Cardiac fibroblast (primary cell): ENCODE measurements at places on chromosomes 2 and 18.

GRCh38 chr2:203871371-203871983 lies 3.9 kb downstream of the CTLA4 start:
- DNase-seq = no peak

DNA sequence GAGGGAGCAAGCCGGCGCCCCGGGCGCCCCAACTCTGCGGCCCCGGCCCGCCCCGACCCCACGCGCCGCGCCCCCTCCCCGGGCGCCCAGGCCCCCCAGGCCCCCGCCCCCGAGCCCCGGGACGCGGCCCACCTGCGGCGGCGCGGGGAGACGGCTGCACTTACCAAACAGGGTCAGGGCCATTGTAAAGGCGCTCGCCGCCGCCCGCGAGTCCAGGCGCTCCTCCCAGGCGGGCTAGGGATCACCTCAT lies 526 bp downstream of the CHN1 start:
- no peak for DNase-seq

DNA sequence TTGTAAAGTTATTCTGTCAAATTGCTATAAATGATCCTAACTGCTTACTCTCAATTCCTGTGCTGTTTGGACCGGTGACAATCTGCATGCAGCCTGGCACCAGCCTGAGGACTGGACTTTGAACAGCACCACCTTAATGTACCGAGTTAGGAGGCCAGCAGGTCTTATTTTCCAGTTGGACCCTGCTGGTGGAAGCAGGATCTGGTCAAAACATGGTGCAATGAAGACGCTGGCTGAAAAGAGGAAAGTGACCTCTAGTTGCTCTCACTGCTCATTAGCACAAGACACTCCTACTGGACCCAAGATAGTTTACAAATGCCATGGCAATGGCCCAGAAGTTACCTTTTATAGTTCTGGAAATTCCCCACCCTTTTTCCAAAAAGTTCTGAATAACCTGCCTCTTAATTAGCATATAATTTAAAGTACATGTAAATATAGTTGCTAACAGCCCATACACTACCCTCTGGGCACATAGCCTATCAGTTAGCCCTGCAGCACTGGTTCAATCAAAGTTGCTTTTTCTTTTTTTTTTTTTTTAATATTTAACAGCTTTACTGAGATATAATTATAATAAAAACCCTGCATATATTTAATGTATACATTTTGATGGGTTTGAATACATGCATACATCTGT lies 35.8 kb downstream of the RBKS start:
- no peak for DNase-seq

- peak; percentile 72 for DNase-seq
Observed at GRCh38 chr2:167212014-167212648, 323.9 kb downstream of the XIRP2 start.

DNA sequence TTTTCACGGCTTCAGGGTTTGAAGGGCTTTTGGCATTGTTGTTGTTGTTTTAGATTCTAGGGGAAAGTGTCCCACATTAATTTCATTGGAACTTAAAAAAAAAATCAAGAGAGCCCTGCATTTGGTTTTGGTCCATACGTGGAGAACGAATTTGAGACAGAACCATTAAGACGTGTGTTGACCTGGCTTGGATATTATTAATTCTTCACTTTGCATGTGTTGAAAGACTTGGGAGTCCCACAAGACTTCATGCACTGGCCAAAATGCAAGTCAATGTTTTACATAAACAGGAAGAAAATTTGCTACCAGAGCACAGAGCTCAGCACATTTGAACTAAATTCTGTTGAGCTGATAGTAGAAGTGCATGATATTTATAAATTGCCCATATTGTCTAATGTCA lies 761.2 kb upstream of the ACVR2A start:
- DNase-seq = no peak

DNA sequence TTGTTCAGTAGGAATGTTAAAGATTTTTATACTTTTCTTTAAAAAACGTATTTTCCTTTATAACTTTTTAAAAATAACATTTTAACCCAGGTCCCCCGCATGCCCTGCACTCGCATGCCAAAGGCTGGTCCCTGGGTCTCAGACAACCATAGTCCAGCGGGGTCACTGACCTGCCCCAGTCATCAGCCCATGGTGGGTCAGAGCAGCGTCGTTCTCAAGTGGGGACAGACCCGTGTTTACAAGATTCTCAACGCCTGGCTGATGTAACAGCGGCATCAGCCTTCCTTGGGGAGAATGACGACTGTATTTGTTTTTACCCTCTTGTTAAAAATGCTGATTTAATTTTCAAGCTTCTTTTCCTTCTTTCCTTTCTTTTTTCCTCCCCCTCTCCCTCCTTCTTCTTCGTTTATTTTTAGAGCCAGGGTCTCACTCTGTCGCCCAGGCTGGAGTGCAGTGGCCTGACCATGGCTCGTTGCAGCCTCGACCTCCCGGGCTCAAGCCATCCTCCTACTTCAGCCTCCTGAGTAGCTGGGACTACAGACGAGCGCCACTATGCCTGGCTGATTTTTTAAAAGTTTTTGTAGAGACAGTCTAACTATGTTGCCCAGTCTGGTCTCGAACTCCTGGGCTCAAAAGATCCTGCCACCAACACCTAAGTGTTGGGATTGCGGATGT lies 1.0 kb upstream of the EFHD1 start:
- peak; percentile 28 for DNase-seq

DNA sequence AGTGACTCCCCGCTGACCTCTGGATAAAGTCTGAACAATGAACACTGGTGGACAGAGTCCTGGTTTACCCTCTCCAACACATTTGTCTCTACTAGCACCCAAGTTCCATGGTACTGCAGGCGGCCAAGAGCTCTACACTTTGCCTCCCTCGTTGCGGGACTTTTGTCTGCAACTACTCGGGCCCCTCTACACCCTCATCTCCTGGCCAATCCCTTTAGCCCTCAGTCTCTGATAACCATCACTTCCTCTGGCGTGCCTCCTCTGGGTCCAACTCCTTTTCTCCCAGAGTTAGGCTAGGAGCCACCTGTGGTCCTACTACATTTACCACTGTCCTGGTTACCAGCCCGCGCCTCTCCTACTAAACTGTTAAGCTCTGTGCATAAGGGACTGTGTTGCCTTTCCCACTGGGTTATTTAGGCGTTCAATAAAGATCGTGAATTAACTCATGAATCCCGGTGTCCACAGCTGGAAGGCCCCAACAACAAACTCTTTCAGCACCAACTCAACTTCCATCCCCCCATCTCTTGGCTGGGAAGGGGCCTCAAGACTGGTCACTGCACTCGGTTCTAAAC lies 757 bp downstream of the HDHD2 start:
- DNase-seq = peak; percentile 12

DNA sequence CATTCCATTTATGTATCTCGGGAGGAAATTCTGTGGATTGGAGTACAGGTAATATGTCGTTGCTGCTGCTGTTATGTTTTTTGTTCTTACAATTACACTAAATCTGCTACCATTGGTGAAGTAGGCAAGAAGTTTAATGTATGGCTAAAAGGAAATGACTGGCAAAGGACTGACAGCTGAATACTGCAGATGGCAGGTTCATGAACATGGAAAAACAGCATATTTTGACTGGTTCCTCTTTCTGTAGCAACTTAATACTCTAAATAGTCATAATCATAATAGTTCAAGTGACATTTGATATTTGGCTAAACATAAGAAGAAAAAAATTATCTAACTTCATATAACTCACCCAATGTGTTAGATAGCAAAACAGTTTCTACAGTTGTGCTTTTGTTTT lies 84.5 kb upstream of the PGAP1 start:
- DNase-seq = no peak

- DNase-seq = peak; percentile 98
Observed at GRCh38 chr18:54822872-54823845, 5.1 kb upstream of the RAB27B start.

GRCh38 chr2:183493040-183493439 lies 368.8 kb downstream of the NUP35 start:
- DNase-seq = no peak

- peak; percentile 16 for DNase-seq
Observed at GRCh38 chr2:16763493-16763899, 97.9 kb upstream of the CYRIA start.

- DNase-seq = no peak
Observed at GRCh38 chr2:132725148-132725547, 55.1 kb upstream of the LYPD1 start.

- peak; percentile 24 for DNase-seq
Observed at GRCh38 chr18:21359746-21360145, 117.7 kb downstream of the GREB1L start.

DNA sequence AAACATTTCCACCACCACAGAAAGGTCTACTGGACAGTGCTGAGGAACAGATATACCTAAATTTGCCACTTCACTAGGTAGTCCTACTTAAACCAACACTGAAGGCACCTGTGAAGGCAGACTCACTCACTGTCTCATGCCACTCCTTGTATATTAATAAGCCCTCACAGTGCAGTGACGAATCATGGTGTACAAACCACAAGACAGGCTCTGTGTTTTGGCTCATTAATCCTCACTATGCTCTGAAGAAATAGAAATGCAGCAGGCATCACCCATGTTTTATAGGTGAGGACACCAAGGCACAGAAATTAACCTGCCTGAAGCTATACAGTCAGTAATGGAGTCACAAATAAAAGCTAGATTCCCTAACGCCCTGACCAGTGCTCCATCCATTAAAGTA lies 44.3 kb downstream of the BARD1 start:
- no peak for DNase-seq

DNA sequence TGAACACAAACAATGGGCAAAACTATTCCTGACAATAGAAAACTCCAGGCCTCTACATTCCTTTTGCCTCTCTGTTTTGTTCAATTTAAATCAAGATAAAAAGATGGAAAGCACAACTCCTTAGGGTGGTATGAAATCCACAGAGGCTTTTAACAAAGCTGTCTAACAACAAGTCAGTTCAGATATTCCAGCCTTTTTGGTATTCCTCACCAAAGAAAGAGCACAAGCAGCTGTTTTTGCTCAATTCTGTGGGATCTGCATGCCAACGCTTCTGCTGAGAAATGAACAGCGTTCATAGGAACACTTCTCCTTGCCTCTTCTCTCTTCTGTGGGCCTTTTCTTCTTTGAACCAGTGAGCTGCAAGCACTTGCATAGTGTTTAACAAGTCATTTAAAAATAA lies 411.6 kb upstream of the TCF4 start:
- DNase-seq = peak; percentile 49

- peak; percentile 97 for DNase-seq
Observed at GRCh38 chr2:233387667-233388528, 33.6 kb downstream of the DGKD start.

GRCh38 chr2:8146132-8147005 lies 535.5 kb upstream of the ID2 start:
- peak; percentile 56 for DNase-seq

DNA sequence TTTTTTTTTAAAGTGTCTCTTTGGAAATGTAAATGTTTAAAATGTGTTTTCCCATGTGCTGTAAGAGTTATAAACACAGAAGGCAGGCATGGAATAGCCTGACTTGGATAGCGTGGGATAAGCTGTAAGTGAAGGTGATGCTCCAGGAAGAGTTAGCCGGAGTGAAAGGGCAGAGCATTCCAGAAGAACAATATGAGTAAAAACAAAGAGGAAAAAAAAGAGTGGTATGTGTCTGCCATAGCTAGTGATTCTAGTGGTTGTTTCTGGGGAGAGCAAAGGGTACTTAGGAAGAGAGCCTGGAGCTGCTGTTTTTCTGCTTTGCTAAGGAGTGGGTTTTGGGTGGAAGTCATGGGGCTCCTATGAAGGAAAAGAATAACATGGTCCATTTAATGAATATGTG lies 126.9 kb upstream of the DLGAP1 start:
- DNase-seq = no peak

DNA sequence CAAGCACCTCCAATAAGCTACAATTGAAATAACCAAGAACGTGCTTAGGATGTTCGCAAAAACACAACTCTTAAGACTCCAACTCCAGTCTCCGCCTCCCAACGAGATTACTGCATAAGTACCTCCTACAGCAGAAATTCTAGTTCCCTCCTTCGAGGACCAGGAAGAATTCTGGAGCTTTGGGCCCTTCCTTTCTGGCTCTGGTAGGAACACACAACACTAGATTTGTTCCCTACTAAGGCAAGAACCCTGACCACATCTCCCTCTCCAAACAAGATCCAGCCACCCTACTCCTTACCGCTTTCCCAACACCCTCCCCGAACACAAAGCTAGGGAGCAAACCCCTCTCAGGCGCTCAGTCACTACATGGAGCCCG lies 721 bp downstream of the ADAM17 start:
- DNase-seq = peak; percentile 89

- DNase-seq = no peak
Observed at GRCh38 chr18:67933271-67933670, 416.8 kb upstream of the DSEL start.

GRCh38 chr18:46416706-46417638 lies 240.0 kb downstream of the LOXHD1 start:
- DNase-seq = no peak

- peak; percentile 58 for DNase-seq
Observed at GRCh38 chr2:25566694-25567093, 106.7 kb downstream of the DTNB start.

GRCh38 chr2:86372641-86373502 lies 35.4 kb upstream of the REEP1 start:
- peak; percentile 58 for DNase-seq

DNA sequence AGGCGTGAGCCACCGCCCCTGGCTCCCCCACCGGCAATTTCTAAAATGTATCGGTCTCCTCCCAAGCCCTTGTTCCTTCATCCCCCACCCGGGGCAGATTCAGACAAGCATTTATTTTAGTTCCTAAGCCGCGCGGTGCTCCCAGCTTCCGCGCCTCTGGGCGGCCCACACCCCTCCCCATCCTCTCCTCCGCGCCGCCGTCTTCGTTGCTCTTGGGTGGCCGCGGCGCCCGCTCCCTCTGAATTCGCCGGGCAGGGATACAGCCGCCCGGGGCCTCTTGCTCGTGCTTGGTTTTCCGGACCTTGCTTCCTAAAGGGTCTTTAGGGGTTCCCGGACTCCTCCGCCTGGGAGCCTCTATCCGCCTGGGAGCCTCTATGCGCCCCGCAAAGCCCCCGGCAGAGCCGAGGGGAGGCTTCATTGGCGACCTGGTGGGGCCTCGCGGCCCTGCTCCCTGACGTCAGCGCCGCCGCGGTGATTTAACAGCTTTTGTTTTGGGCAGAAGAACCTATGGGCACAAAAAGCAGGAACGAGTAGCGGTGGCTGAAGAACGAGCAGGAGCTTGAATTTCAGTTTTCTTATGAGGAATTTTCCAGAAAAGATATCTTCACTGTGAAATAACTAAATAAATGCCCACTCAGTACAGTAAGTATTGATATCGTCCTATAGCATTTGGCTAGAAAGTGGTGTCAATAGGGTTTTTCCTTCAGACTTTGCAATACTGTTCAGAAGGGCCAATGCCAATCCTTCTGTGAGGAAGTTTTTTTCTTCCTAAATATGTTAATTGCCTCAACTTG lies 37.3 kb downstream of the PRKRA start:
- DNase-seq = peak; percentile 86
